GM12891 (cell line): ENCODE measurements at places on chromosomes 12 and 14.

GRCh38 chr12:94027561-94027960, 120.8 kb upstream of the PLXNC1 start:
- DNase-seq: no peak

- no peak for DNase-seq
These were observed 66.5 kb downstream of the TNFAIP2 start for GRCh38 chr14:103189481-103190470.

- DNase-seq: no peak
These were observed 137.2 kb upstream of the DNM1L start for GRCh38 chr12:32541754-32542374.

GRCh38 chr14:83894568-83894967, 1635.4 kb upstream of the FLRT2 start:
- no peak for DNase-seq

DNA sequence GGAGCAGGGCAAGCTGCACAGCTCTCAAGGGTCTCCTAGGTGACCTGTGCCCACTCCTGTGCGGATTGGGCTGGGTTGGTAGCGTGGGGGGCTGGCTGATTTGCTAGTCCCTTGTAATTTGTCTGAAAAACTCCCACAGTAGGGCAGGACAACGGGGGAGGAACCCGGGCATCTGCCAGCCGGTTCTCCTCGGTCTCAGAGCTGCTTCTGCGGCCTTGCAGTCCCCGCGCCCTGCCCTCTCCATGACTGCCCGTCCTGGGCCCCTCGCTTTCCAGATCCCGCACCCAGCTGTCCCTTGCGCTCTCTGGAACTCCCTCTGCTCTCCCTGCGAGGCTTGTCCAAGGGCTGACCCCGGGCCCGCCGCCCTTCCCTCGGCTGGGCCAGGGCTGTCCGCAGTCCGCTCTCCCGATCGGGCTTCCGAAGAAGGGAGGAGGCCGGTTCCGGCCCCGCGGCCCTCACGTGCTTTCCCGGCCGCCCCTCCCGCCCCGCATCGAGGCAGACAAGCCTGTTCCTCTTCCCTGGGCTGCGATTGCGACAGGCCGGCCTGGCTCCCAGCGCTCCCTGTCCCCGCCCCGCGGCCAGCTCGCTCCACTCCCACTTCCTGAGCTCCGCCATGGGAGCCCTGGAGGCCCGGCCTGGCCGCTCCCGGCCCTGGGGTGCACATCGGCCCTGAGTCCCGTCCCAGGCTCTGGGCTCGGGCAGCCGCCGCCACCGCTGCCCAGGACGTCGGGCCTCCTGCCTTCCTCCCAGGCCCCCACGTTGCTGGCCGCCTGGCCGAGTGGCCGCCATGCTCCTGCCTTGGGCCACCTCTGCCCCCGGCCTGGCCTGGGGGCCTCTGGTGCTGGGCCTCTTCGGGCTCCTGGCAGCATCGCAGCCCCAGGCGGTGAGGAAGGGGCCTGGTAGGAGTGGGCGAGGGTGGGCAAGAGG, at the start of gene LTBR:
Gene LTBR (plus strand): TSS at position 591 of the 927 bp plus-strand sequence. CDS start 197 bp downstream, at position 788.
- peak; percentile 55 for DNase-seq

GRCh38 chr12:114726092-114726710, 42.2 kb upstream of the TBX3 start:
- no peak for DNase-seq
